ENCODE measurements at places on chromosomes 2 and 18.
A peak's percentile ranks its signal among the peaks of the same experiment; 100 is the strongest.

GRCh38 chr18:10690366-10690765 lies 164.5 kb downstream of the NAPG start:
- DNase-seq = no peak

GRCh38 chr2:232974396-232974795 lies 38.7 kb downstream of the NGEF start:
- DNase-seq = no peak

GRCh38 chr2:171319164-171319810 lies 114.5 kb downstream of the METTL8 start:
- DNase-seq = peak; percentile 57

GRCh38 chr2:64861452-64862397 lies 127.5 kb upstream of the SLC1A4 start:
- DNase-seq = no peak

DNA sequence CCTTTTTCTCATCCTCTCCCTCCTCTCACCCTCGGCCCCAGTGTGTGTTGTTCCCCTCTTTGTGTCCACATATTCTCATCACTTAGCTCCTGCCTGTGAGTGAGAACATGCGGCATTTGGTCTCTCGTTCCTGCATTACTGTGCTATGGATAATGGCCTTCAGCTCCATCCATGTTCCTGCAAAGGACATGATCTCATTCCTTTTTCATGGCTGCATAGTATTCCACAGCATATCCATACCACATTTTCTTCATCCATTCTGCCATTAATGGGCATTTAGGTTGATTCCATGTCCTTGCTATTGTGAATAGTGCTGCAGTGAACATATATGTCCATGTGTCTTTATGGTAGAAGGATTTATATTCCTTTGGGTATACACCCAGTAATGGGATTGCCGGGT lies 10.8 kb upstream of the NCOA1 start:
- DNase-seq = no peak

DNA sequence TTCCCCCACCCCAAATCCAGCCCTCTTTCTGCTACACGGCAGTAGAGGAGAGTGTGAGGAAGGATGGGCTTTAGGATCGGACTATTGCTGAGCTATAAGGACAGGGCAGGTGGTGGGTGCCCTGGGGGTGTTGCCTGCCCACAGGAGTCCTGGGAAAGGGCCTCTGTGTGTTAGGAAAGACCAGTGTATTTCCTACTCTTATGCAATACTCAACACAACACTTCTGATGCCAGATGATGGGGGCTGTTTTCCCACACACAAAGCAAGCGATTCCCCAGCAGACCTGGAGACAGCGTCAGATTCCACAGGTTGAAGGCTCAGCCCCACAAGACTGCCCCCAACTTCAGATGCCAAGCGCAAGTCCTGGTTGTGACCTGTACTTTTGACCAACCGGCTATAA lies 91.0 kb upstream of the LCLAT1 start:
- no peak for DNase-seq

DNA sequence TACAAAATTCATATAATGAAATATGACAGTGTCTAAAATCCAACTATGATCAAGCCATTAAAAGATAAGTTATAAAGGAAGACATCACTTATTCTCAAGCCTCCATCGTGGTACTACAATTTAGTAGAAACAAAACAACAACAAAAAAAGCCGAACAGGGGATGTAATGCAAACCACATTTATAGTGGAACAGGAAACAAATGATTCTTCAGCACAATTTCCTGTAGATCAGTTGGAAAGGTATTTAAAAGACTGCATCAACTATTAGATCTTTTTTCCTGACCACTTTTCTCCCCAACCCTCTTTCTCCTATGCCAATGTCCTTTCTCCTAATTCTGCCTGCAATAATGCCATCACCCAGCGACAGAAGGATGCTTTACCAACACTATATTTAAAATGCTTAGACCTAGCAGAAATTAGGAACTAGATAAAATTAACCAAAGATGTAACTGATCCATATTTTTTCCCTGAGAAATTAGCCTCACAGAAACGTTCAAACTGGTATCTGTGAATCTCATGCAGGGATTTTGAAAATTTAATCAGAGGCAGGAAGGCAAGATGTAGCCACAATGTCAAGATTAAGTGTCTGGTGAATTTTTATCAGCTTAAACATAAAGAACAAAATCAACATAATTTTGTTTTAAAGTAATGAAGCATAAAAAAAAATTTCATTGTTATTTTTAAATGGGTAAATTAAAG lies 271.4 kb downstream of the TCF4 start:
- DNase-seq = no peak

- peak; percentile 43 for DNase-seq
Observed at GRCh38 chr2:237026981-237027711, 58.5 kb upstream of the COPS8 start.

DNA sequence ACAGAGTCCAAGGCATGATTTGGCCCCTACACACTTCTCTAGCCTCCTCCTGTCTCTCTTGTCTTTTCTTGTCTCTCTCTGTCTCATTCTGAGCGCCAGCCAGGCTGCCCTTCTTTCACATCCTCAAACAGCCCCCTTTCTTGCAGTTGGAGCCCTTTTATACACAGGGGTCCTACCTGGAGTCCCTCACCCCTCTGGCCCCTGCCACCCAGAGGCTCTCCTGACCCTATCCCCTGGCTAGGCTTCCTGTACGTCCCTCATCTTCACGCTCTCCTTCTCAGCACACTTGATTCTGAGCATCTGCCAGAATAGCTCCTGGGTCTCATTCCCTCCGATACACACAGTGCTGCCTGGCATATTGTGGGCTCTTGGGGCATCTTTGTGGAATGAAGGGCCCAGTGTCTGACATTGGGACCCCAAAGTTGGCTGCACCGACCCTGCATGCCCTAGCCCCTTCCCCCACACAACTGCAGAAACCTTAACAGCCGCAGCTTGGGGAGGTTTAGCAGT lies 261.9 kb downstream of the DYSF start:
- no peak for DNase-seq

GRCh38 chr2:51903728-51904127 lies 871.8 kb upstream of the NRXN1 start:
- DNase-seq = no peak

- DNase-seq = peak; percentile 92
Observed at GRCh38 chr2:46096260-46096659, 200.9 kb upstream of the EPAS1 start.

DNA sequence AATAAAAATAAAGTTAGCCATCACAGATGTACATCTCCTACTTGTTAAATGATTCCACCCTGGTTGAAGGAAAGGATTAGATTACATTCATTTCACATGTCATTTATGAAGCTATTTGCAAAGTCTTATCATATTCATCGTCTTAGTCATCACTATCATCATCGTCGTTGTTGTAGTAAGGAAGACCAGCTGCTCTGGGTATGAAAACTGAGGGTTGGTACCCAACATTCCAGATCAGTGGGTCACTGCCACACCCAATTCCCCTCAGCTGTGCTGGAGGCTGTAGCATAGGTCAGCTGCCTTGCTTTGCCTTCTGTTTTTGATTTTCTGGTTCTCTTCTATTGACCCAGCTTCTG lies 20.9 kb upstream of the CCBE1 start:
- no peak for DNase-seq

DNA sequence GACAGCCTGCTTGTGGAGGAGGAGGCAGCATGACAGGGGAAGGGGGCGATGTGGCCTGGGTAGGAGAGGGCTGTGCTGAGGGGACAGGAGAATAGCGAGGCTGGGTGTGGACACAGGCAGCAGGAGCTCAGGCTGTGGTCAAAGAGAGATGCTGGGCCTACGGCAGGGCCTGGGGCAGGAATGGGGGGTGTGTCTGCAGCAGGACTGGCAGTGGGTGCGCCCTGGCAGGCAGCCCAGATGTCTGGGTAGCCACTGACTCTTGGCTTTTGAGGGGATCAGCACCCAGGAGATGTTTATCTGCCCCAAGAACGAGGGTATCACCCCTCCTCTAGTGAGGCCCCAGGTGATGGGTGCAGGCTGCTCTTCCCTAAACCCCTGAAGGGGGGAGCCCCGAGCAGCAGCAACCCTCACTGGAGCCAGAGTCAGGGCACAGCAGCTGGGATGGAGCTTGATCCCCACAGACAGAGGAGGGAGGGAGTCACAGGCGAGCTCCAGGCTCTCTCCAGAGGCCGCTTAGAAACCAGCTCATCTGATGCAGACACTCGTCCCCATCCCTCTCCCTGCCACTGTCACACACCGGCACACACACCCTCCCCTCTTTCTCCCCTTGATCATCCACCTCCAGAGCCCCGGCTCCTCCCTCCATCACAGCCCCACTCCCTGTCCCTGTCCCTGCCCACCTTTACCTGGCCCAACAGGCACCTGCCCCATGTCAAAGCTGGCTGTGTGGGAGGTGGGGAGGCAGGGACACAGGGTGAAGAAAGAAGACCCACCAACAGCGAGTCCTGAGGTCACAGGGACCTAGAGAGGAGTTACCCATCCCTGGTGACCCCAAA lies 29.8 kb upstream of the TNS1 start:
- DNase-seq = no peak

GRCh38 chr2:195711478-195711877 lies 54.5 kb downstream of the SLC39A10 start:
- no peak for DNase-seq

GRCh38 chr2:229852565-229852964 lies 69.2 kb downstream of the TRIP12 start:
- DNase-seq = peak; percentile 53

GRCh38 chr2:200985799-200986198 lies 22.3 kb upstream of the ORC2 start:
- no peak for DNase-seq

DNA sequence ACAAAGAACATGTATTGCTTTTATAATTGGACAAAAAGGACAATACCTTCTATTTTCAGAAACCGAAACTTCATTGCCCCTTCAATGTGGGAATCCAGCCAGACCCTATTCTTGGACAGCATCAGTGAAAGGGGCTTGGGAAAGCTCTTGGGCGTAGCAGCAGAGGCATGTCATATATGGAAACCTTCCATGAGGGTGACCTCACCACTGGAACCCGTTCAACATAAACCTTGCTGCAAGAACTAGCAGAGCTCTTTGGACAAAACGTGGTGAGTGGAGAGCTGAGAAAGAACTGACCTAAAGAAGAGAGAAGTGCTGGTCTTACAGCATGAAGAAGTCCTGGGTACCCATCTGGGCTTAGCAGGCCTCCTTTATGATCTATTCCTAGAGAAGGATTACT lies 22.7 kb upstream of the ACTG2 start:
- no peak for DNase-seq

DNA sequence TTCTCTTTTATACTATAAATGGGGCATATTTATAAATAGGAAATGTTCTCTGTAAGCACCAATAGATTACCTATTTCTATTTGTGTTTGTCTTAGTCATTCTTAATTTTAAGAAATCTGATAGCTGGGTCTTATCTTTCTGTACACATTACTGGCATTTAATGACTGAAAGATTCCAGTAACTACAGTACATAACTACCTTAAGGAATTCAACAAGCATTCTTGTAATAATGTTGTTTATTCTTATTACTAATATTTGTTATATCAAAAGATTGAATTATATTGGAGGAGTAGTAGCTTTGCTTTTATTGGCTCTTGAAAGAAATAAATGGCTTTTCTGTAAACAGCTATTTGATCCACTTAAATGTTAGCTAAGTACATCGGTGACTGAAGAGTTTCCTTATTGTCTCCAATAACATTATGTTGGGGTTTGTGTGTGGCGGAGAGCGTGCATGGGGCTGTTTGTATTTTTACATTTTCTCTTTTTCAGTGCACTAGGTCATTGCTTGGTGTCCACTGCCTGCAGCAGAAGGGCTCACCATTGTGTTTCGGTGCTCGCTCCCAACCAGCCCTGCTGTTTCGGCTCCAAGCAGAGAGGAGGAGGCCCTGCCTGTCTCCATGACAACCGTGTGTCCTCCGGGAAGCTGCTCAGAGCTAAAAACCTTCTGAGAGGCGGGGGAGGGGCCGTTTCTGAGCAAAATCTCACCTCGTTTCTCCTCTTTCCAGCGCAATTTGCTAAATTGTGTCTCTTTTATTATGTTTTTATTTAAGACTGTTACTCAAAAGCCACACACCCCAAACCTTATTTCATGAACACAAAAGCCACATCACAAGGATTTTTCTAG lies 112.5 kb upstream of the SLC38A11 start:
- no peak for DNase-seq

DNA sequence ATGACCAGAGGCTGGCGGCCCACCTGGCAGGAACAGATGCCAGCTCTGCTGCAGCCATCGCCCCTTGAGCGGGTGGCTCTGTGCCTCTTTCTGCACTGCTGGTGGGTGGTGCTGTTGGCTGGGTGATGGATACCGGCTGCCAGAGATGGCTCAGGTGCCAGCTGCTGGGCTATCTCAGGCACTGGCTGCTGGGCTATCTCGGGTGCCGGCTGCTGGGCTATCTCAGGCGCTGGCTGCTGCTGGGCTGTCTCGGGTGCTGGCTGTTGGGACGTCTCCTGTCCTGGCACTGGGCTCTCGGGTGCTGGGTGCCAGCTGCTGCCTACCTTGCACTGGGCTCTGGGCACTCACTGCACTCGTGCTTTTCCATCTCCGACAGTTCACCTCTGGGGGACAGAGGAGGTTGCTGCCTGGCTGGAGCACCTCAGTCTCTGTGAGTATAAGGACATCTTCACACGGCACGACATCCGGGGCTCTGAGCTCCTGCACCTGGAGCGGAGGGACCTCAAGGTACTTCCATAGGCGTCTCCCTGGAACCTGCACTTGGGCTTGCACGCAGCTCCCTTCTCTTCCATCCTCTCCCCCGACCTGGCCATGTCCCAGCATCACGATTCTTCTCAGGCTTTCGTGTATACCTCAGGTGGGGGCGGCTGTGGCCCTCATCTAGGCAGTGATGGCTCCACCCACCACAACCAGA lies 98.4 kb downstream of the USP40 start:
- DNase-seq = no peak

- no peak for DNase-seq
Observed at GRCh38 chr18:64027931-64028695, 58.2 kb downstream of the SERPINB8 start.

DNA sequence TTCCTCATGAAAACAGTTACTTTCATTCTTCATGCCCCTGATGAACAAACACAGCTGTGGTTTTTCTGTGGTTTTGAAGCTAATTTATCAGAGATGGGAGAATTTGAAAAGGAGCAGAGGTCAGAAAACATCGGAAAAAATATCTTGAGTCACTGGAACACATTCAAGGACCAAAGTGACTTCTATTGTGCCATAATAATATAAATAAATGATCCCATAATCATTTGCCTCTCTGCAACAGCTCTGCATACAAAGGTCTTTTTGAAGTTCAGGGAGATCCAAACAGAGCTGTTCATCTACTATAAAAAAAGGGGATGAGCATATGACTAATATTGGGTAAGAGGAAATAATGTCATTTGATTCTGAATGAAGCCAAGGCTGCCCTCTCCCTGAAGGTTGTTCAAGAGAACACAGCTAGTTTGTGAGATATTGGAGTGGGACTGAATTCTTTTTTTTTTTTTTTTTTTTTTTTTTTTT lies 201.3 kb upstream of the GALNT5 start:
- no peak for DNase-seq

- DNase-seq = no peak
Observed at GRCh38 chr2:11996618-11997017, 250.2 kb downstream of the LPIN1 start.

- DNase-seq = no peak
Observed at GRCh38 chr2:47283659-47284058, 119.3 kb upstream of the MSH2 start.

DNA sequence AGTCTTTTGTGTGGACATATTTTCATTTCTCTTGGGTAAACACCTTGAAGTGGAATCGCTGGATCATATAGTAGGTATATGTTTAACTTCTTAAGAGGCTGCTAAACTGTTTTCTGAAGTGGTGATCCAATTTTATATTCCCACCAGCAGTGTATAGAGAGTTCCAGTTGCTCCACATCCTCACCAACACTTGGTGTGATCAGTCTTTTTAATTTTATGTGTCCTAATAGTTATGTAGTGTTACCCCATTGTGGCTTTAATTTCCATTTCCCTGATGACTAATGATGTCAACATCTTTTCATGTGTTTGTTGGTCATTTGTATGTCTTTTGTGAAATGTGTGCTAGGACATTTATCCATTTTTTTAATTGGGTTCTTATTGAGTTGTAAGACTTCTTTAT lies 56.9 kb downstream of the DGKD start:
- DNase-seq = no peak
